ENCODE measurements at places on chromosomes 5 and 9.
A peak's percentile ranks its signal among the peaks of the same experiment; 100 is the strongest.

DNA sequence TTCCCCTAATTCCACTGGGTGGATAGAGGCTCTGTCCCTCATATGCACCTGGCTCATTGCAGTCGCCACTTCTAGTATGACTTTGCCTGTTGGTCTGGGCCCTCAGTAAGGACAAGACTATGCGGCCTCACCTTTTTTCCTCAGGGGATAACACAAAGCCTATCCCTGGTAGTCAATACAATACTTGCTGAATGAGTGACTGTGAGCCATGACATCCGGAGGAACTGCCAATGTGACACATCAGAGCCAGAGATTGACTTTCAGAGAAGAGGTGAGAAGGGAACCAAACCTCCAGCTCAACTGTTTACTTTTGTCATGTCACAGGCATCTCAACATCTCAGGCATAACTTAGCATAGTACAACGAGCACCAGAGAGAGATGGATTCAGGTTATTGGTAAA is 371.3 kb downstream of the DMRT2 start:
- no peak for DNase-seq

- DNase-seq: no peak
Measured at GRCh38 chr5:95241-95980, 3.4 kb downstream of the PLEKHG4B start.

DNA sequence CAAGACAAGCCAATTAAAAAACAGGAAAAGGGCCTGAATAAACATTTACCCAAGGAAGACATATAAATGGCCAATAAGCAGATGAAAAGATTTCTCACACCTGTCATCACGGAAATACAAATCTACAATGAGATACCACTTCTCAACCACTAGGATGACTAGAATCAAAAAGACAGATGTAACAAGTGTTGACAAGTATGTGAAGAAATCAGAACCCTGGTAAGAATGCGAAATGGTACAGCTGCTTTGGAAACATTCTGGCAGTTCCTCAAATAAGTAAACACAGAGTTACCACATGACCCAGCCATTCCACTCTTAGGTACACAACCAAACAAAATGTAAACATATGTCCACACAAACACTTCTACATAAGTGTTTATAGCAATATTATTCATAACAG is 32.5 kb downstream of the LEAP2 start:
- DNase-seq: no peak

DNA sequence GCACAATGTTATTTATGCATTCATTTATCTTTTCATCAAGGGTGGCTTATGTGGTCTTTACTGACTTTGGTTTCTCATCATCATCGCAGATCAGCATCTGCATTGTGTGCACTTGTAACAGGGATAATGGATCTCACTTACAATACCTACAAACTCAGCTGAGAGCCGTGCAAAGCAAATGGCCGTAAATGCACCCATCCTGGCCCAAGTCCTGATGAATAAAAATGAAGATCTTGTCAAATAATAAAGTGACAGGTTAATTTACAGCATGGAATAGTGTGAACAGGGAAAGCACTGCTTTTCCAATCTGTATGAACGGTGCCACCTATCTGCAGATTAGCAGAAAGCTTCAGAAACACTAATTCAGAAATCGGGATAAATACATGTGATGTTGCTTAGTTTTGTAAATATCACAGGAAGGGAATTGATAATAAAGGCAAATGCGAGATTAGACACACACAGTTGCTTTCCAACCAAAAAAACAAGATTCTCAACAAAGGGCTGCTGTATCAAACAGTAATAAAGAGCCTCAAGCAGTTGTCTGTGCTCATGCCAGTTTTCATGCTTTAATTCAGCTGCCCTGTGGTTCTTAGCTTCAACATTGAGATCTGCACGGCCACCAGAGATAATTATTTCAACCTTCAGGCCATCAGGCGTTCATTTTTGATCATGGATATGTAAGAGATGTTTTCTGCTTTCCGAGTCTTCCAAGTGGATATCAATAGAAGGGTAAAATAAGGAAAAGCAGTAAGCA is 153.4 kb upstream of the POU5F2 start:
- DNase-seq: peak; percentile 40

DNA sequence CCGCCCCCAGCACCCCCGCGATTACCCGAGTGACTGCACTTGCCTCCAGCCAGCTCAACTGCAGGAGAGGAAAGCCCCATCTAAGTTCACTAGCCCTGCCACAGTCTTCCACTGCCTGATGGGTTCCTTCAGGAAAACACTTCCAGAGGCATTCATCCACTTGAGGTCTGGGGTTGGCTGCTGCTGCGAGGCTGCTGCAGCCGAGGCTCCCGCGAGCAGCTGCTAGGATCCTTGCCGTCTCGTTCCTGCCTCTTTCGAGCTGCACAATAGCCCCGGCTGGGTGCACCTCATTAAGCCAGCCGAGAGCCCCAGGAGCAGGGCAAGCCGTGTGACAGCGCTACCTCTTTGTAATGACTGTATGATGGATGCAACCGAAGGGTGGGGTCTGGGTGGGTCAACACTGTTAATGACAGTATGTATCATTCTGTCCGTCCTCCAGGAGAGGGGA is 24.2 kb upstream of the ELAVL2 start:
- peak; percentile 1 for DNase-seq

Data from GM23248 (cell line).